Peyer's patch (tissue), 4 donors: ENCODE measurements at places on chromosomes 1 and 21. TPM values are rescaled to one million over a fixed set of nuclear protein-coding genes. Genes with fewer than 3 reads are reported as not detected.

The PTGFR gene
- total RNA-seq: 1.7 TPM

The RNU1-1 gene
- total RNA-seq: under 0.01 TPM

The PALMD gene
- 4.0 TPM for total RNA-seq

The ASPM gene
- total RNA-seq: 3.2 TPM

The TAL1 gene
- 1.2 TPM for total RNA-seq

The ANKRD34A gene
- 0.54 TPM for total RNA-seq

The KRTAP7-1 gene
- not detected for total RNA-seq

The FTCD gene
- not detected for total RNA-seq

The SYPL2 gene
- total RNA-seq: 0.67 TPM

The DCST1 gene
- not detected for total RNA-seq

The CD247 gene
- not detected for total RNA-seq

The PLA2G5 gene
- 5.0 TPM for total RNA-seq

The RPTN gene
- total RNA-seq: not detected

The NOS1AP gene
- total RNA-seq: 6.3 TPM

The SPATA45 gene
- total RNA-seq: not detected

The OPRD1 gene
- not detected for total RNA-seq

The NR1I3 gene
- not detected for total RNA-seq

The KRTAP21-2 gene
- not detected for total RNA-seq

The MAP7D1 gene
- total RNA-seq: 48.4 TPM

The AIRE gene
- total RNA-seq: not detected

The IL10 gene
- 0.85 TPM for total RNA-seq

The FAM72A gene
- 0.80 TPM for total RNA-seq

The DENND2C gene
- 1.1 TPM for total RNA-seq

The ASTN1 gene
- not detected for total RNA-seq

The ANKRD13C gene
- total RNA-seq: 52.0 TPM

The ZYG11B gene
- total RNA-seq: 25.0 TPM

The PLA2G2D gene
- total RNA-seq: not detected

The ELF3 gene
- 696 TPM for total RNA-seq

The ZSCAN20 gene
- 7.5 TPM for total RNA-seq

The FCGR3A gene
- total RNA-seq: 0.53 TPM

The COL24A1 gene
- total RNA-seq: 0.28 TPM

The HPCAL4 gene
- total RNA-seq: not detected

The FALEC gene
- not detected for total RNA-seq

The S100A2 gene
- not detected for total RNA-seq

The ALPL gene
- 2.8 TPM for total RNA-seq

The MPL gene
- total RNA-seq: not detected

The NPPB gene
- not detected for total RNA-seq

The AJAP1 gene
- 0.13 TPM for total RNA-seq

The DNASE2B gene
- total RNA-seq: not detected

The S100A10 gene
- 223 TPM for total RNA-seq

The NBPF10 gene
- total RNA-seq: 2.5 TPM

The THEM5 gene
- not detected for total RNA-seq

The OR2T2 gene
- total RNA-seq: not detected

The RNF223 gene
- not detected for total RNA-seq

The C1QC gene
- 37.2 TPM for total RNA-seq

The CNR2 gene
- total RNA-seq: 0.66 TPM

The IL19 gene
- not detected for total RNA-seq

The DONSON gene
- 26.3 TPM for total RNA-seq

The PGLYRP4 gene
- not detected for total RNA-seq

The NKAIN1 gene
- not detected for total RNA-seq

The PLPPR4 gene
- total RNA-seq: not detected

The TP73 gene
- not detected for total RNA-seq

The LCE1B gene
- not detected for total RNA-seq

The EPHA8 gene
- not detected for total RNA-seq

The LCE5A gene
- not detected for total RNA-seq

The CFHR2 gene
- not detected for total RNA-seq

The C1QTNF12 gene
- 44.2 TPM for total RNA-seq
